Retina (tissue), 1 donor: ENCODE measurements at places on chromosomes 2 and 18.

- no peak for DNase-seq
Measured at GRCh38 chr2:219851169-219851568, 223.7 kb downstream of the SLC4A3 start.

DNA sequence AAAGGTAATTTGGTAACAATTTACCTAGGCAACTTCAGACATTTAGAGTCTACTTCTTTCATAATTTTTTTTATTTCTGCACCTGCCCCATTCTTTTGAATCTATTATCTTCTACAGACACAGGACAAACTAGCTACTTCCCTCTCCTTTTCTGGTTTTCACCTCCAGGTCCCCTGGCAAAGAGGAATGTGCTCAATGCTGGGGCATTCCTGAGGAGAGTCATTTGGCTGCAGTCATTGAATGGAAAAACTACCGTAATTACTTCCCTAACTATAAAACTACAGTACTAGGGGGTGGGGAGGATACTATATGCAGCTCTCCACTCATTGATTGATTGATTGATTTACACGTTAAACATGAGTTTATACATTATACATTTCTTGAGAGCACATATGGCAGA, 11.2 kb upstream of the ARHGAP28 start:
- DNase-seq = no peak

- DNase-seq = peak; percentile 65
Measured at GRCh38 chr2:175432021-175432420, 250.5 kb upstream of the ATP5MC3 start.

DNA sequence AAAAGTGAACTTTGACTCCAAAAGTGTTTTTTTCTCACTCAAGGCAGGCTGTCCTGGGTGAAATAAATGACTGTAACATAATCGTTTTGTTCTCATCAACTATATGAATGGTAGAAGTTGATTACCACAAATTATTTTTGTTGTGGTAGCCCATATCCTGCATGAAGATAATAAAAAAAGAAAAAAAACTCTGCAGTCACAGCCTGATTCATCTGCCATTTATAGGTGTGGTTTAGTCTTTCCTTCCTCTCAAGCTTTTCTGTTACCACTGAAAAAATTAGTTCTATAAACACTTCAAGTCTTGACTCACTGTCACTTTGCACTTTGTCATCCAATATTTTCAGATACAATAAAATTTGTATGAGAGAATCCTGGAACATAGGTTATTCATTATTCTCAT, 522.0 kb downstream of the PLCL1 start:
- no peak for DNase-seq

DNA sequence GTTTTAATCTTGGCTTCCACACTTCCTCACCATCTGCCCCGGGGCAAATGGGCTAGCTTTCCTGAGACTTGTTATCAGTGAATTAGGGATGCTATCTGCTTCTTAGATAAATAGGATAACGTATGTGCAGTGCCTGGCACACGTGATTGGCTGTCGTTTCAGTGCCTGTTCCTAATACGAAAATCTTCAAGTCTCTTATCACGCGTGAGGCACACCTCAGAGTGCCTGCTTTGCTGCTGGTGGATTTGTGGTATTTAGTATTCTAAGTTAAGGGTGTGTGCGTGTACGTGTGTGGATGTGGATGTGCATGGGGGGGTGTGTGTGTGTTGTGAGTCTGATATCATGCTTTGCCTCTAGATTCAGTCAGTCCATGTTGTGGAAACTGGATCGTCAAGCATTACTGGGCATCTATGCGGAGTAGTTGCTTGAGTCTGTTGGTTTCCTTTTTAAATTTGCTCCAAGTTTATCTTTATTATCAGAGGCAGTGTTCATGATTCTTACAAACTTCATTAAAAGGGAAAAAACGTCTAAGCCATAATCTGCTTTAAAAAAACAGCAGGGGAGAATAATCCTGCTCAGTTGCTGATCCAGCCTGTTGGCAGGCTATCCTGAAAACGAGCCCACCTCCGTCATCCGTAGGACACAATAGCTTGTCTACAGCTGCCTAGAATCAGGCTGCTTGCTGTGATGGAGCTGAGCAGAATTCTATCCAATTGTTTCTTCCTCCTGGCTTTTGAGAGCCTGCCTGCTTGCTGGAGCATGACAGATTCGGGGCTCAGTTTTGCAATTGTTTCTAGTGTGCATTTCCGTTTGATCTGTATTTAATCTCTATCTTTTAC, 6.6 kb downstream of the SH3RF3 start:
- peak; percentile 70 for DNase-seq

DNA sequence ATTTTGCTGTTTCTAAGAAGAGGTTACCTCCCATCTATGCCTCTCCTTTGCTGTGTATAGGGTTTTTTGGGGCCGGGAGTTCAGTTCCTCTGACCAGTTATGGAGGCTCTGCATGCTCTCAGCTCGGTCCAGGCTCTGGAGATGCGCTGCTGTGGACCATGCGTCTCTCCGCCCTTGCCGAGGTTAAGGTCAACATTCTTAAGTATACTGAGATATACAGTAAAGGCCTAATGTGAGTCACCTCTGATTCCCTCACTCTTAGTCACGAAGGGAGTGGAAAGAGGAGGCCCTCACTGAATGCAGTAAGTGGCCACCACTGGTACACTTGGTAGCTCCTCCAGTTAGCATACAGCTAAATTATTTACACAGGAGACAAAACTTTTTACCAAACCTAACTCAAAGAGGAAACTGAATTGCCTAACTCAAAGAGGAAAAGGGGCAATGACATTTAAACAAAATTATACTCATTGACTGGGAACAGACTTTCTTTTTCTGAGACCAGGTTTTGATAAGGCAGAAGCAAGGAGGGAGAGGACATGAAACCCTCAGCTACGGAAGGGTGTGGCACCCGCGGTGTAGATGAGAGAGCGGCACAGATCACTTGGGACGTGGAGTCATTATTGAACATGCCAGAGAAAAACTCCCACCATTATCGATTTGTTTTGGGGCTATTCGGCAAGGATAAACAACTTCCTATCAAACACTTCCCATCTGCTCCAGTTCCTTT, 98.7 kb downstream of the COPS8 start:
- DNase-seq = no peak

GRCh38 chr2:105144152-105144940, 97.2 kb upstream of the GPR45 start:
- peak; percentile 60 for DNase-seq

GRCh38 chr18:3901811-3902210, 451.8 kb downstream of the TGIF1 start:
- DNase-seq = no peak

- no peak for DNase-seq
Measured at GRCh38 chr2:233414777-233415570, 60.7 kb downstream of the DGKD start.

GRCh38 chr2:42879121-42879705, 86.8 kb upstream of the HAAO start:
- no peak for DNase-seq

- no peak for DNase-seq
Measured at GRCh38 chr2:46569061-46569560, 89.7 kb downstream of the TMEM247 start.

DNA sequence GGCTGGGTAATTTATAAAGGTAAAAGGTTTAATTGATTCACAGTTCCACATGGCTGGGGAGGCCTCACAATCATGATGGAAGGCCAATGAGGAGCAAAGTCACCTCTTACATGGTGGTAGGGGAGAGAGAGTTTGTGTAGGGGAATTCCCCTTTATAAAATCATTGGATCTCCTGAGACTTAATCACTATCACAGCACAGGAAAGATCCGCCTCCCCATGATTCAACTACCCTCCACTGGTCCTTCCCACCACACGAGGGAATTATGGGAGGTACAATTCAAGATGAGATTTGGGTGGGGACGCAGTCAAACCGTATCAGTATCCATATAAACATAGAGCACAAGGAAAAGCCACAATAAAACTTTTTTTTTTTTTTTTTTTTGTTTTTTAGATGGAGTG, 172.6 kb upstream of the PIEZO2 start:
- no peak for DNase-seq

GRCh38 chr2:10774394-10774793, 38.2 kb downstream of the PDIA6 start:
- no peak for DNase-seq

- DNase-seq = no peak
Measured at GRCh38 chr2:240482141-240482540, 46.7 kb downstream of the GPC1 start.

GRCh38 chr18:42765302-42765701, 350.2 kb downstream of the RIT2 start:
- no peak for DNase-seq

DNA sequence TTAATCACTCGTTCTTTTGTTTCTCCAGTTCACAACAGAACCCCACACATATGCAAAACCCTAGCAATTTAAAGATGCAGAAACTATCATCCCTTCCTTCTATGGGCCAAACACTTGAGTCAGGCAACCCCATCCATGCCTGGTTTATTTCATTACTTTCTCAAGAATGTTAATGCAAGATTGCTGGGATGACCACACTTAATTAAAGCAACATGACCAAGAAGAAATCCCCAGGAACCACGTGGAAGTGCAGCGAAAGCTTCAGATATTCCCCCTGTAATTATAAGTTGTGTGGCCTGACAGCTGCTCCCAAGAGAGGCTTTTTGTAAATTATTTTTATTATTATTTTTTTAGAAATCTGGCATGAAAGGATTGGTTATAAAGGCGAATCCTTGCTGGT, 246.2 kb upstream of the ID2 start:
- no peak for DNase-seq

GRCh38 chr2:195533771-195534642, 123.0 kb upstream of the SLC39A10 start:
- no peak for DNase-seq

DNA sequence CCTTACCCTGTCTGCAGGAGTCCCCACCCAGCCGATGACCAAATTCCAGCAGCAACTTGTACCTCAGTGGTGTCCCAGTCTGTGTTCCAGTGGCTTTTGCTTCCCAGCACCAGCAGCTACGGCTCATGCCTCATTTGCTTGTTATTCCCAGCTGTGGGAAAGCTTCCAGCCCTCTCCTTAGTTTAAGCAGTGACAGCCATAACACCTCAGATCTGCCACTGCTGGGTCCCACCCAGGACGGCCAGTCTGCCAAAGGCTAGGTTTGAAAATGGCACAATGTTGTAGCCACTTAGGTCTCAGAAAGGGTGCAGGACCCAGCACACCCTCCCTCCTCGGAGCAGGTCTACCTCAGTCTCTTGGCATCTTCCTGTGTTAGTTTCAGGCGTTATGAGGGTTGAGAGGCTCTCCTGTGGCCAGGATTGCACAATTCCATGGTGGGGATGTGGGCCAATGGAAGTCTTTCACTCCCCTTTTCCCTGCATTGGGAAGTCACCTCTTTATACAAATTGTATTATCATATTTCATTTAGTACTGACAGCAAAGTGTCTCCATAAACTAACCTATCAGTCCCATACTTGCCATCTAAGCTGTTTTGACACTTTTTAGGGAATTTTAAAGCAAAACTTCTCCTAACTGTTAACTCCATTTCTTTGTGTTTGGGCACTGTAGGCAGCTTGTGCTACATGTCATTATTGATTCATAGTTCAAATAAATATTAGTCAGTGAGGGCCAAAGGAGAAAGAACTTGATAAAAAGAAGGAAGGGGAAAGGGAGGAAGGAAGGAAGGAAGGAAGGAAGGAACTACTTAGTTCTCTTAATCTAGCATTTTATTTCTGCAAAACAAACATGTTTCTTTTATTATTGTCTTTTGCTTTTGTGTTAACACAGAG, 62.9 kb upstream of the FAM110C start:
- DNase-seq = no peak

DNA sequence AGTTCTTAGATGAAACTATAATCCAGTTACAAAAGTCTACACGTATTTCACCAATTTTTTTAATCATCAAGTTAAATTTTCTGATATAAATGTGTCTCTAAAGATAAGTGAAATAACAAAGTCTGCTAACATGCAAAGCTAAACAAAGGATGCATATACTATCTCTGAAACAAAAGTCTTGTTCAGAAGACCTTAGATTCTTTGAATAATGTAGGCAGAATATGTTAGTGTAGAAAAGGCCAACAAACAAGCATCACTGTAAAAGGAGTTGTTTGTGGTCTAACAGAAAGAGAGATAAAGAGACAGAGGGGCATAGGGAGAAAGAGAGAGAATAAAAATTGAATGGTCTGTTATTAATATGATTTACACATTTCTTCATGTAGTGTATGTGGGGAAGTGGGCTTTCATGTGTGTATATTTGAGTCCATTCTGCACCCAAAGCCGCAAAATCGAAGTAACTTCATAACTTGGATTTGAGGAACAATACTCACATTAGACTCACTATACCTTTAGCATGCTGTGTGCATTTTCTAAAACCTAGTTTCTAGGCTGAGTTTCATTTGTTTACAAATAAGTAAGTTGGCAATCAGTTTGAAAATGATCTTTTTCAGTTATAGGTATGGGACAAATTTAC, 734.8 kb upstream of the REG3G start:
- no peak for DNase-seq

GRCh38 chr2:174761837-174762236, 2.4 kb downstream of the CHRNA1 start:
- no peak for DNase-seq

DNA sequence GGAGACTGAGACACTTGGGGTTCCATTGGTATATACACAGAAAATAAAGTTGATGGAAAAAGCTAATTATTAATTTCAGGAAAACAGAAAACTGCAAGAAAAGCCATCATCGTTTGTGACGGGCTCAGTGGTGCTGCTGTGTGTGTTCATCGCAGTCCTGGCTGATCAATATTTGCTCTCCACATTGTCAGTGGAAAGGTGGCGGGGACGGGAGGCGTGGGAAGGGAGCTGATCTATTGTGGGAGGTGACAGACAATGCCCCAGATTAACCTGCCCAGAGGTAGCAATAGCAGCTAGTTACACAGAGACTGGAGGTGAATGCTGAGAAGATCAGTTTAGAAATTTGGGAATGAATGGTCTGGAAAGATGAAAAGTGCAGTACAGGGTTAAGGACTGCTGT, 50.0 kb upstream of the CTDP1 start:
- no peak for DNase-seq

- no peak for DNase-seq
Measured at GRCh38 chr2:222563106-222563718, 92.7 kb downstream of the FARSB start.

- no peak for DNase-seq
Measured at GRCh38 chr2:206456078-206456754, 12.9 kb downstream of the ADAM23 start.

DNA sequence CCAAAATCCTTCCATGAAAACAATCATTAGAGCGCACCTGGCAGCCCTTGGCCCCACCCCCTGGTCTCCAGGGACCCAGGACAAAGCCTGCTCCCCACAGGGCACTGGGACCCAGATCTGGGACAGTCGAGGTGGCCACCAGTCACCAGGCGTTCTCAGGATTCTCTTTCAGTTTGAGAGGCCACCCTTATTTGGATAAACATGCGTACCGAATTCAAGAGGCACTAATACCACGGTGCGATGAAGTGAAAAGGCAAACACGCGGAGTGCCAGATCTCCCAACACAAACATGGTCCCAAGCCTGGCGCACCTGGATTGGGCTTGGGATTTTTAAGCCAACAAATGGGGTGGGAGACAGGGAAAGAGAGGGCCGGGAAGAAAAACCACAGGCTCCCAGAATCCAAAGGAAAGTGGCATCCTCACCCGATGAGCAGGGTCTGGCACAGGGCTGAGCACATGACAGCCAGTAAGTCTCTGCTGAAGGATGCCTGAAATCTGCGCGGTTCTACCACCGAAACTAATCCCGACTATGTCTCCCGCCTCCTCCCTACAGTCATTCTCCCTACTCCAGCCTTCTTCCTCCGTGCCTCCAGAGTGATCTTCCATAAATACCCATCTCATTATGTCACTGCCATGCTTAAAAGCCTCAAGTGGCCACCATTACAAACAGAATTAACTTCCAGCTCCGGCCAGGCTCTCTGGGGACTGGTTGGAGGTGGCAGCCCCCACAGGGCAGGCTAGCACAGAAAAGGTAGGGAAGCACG, 60.9 kb upstream of the KLHL29 start:
- no peak for DNase-seq

GRCh38 chr2:4674007-4674406, 970.6 kb downstream of the DCDC2C start:
- no peak for DNase-seq
